Thoracic aorta (tissue), 2 donors: ENCODE measurements at places on chromosomes 7 and 10. TPM values are rescaled to one million over a fixed set of nuclear protein-coding genes. Genes with fewer than 3 reads are reported as not detected.

Gene GPR26
- not detected for total RNA-seq

GRCh38 chr10:131168238-131168875 lies 143.2 kb downstream of the TCERG1L start:
- no peak for DNase-seq

GRCh38 chr10:90847436-90847835 lies 10.4 kb downstream of the HTR7 start:
- DNase-seq = no peak

GRCh38 chr10:80486785-80487420 lies 32.8 kb downstream of the TSPAN14 start:
- no peak for DNase-seq

DNA sequence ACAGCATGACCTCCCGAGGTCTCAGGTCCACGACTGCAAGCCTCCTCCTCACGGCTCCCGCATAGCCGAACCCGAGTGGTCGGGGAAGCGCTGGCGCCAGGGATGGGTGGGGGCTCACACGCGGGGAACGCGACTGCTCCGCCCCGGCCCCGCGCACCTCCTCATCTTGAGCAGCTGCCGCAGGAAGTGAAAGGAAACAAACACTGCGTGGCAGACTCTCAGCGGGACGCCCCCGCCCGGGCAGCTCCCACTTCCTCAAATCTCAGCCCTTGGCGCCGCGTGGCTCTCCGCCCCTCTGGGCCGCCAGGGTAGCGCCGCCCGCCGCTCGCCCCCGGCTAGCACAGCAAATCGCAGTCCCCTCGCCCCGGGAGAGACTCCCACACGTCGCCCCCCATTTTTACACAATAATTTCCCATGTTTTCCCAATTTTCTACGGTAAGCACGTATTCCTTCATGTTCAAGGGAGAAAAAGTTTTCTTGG lies at the start of gene TMEM243:
TSS of gene TMEM243 (minus strand) at position 188 of the 481 bp plus-strand sequence. CDS start 229 bp downstream, outside the sequence.
- peak; percentile 13 for DNase-seq

- no peak for DNase-seq
Observed at GRCh38 chr10:78476844-78477243, 443.2 kb downstream of the RPS24 start.
